Bone marrow (tissue), 2 donors: ENCODE measurements at places on chromosomes 1 and 21.

- no peak for DNase-seq
Measured at GRCh38 chr1:213416461-213417224, 365.6 kb downstream of the RPS6KC1 start.

- DNase-seq = no peak
Measured at GRCh38 chr1:4173731-4174130, 273.7 kb upstream of the C1orf174 start.

- DNase-seq = no peak
Measured at GRCh38 chr1:108627256-108627655, 33.6 kb downstream of the HENMT1 start.

- no peak for DNase-seq
Measured at GRCh38 chr1:167333703-167334102, 113.0 kb downstream of the POU2F1 start.
